ENCODE measurements at places on chromosomes 6 and 20.

- DNase-seq: no peak
Measured at GRCh38 chr6:112503091-112503596, 156.0 kb downstream of the RFPL4B start.

- no peak for DNase-seq
Measured at GRCh38 chr6:107943626-107944439, 14.2 kb downstream of the SEC63 start.

DNA sequence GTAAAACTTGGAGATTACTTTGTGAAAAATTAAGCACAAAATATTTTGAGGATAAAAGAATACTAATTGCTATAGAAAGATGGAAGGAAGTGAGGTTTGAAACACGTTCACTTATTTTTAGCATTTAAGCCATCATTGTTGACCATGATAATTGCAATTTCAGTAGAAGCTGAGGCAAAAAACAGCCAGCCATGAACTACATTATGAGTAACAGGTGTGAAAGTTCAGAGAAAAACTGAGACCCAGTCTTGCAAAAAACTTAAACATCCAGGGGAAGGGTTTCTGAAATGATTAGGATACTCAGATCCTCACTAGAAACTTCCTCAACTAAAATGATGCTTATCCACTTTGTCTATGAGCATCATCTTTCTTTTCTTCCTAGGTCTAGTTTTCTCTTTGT, 619.4 kb downstream of the PHF3 start:
- DNase-seq: no peak

DNA sequence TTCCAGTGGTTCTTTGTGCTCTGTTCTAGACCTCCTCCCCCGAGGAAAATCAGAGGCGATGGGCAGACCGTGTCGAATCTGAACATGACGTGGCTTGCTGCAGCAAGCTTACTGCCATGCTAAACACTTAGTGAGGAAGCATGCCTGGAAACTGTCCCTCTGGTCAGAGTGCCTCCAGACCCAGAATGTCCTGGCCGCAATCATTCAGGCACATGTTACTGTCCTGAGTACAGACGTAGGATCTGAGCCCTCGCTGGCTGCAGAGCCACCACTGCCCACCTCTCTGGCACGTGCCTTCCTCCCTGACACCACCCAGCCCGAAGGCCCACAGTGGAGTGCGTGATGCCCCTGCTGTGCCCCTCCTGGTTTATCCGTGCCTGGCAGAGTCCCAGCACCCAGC, 163.6 kb downstream of the SYNDIG1 start:
- DNase-seq: no peak

DNA sequence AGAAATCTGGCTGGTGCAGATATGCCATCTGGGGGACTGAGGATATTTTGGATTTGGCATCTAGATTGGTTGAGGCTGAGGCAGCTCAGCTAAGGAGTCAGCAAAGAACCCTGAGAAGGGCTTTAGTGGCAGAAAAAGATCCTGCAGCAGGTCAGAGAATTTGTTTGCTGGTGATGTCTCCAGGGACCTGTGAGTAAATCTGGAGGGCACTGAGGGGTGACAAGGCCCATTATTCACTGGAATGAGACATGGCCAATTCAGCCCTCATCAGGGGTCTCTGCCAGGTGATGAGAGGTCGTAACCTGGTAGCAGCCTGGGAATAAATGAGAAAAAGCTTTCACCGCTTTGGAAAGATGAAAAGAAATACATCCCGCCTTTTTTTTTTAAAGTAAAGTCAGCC, 118.3 kb upstream of the FBXL4 start:
- DNase-seq: no peak

DNA sequence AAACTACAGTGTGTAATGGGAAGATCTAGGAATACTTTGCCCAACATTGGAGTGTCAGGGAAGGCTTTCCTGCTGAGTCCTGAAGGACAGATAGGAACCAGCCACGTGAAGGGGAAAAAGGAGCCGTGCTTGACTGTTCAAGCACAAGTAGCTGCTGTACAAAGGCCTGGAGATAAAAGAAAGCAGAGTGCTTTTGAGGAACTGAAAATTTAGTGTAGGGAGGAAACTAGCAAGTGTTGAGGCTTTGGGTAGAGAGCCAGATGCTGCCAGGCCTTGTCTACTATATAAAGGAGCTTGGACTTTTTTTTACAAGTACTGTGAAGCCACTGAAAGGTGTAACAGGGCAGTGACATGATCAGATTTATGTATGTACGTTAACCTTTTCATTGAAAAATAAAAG, 39.0 kb downstream of the DSE start:
- DNase-seq: no peak

DNA sequence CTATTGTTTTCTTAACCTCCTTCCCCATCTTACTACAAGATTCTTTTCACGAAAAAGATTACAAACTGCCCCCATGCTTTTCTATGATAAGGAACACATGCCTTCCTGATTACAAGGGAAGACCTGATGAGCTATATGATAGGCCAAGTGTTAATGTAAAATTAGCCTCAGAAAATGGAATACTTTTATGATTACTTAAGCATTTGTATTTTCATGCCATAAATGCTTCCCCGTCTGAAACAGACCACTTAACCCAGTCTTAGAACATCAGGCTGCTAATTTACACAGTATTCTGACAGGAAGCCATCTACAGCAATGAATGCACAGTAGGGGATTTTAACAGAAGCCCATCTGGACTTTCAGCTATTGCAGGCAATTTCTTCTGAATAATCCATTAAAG, 274.9 kb downstream of the HAO1 start:
- peak; percentile 83 for DNase-seq

GRCh38 chr6:28659250-28659566, 133.5 kb downstream of the GPX5 start:
- no peak for DNase-seq

DNA sequence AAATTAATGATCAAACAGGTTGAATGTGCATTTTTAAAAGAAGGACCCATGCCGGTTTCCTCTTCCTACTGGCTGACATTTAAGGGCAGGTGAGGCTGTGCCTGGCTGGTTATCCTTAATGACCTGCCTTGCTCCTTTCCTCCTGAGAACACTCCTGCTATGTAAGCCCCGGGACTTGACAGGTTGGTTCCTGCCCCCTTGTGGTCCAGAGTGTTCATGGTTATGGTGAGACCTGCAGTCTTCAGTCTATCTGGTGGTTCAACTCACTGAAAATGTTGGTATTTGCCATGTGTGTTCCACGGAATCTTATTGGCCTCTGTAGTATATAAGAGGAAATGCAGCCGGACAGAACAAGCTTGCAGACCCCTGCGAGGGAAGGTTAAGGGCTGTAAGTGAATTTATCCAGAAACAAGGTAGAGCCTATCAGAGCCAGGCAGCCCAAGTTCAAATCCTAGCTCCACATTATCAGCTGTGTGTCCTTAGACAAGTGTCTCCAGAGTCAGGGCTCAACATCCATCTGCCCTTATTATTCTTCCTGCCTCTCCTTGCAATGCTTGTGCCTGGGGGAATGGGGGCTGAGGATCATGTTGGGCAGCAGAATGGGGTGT, 5.2 kb upstream of the BPIFA3 start:
- DNase-seq: no peak

DNA sequence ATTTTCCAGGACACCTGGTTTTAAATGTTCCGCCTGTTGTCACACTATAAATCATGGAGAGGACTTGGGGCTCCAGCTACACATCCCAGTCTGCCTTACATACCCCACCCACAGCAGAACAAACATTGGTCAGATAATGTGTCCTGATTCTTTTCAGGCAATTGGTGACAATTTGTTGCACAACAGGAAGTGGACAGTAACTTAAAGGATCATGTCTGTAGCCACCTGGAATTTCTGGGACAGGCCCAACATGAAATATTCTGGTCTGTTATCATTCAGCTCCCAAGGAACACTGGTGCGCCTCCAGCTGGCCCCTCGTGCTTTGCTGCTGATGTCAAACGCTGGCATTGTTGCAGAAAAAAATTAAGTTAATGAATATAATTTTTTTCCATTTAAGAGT, 117.2 kb downstream of the SOBP start:
- no peak for DNase-seq

GRCh38 chr6:85460921-85461797, 11.3 kb downstream of the NT5E start:
- DNase-seq: no peak

- no peak for DNase-seq
Measured at GRCh38 chr6:45714006-45714730, 301.5 kb downstream of the CLIC5 start.

Measured in fibroblast of skin of left biceps (primary cell).